ENCODE measurements at places on chromosomes 5 and 9. TPM values are rescaled to one million over a fixed set of nuclear protein-coding genes. Genes with fewer than 3 reads are reported as not detected.

- DNase-seq = peak; percentile 95
Measured at GRCh38 chr9:92634712-92635605, 35.0 kb downstream of the IPPK start.

GRCh38 chr9:121292051-121292450 is 24.1 kb downstream of the GSN start:
- no peak for DNase-seq

- DNase-seq = no peak
Measured at GRCh38 chr9:133256686-133257091, 18.3 kb downstream of the ABO start.

- DNase-seq = peak; percentile 94
Measured at GRCh38 chr5:179801304-179802206, 5.1 kb downstream of the MGAT4B start.

DNA sequence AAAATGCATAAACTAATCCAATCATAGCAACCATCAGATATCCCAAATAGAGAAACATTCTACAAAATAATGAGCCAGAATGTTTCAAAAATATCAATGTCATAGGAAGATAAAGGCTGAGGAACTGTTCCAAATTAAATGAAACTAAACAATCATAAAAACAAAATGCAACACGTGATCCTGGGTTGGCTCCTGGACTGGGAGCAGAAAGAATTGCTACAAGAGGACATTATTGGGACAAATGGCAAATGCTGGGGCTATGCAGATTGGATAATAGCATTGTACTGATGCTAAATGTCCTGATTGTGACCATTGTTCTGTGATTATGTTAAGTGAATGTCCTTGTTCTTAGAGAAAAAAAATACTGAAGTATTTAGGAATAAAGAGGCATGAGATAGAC is 54.2 kb upstream of the AKNA start:
- no peak for DNase-seq

The GFI1B gene
- total RNA-seq = not detected

GRCh38 chr9:22700171-22700570 is 253.5 kb downstream of the DMRTA1 start:
- DNase-seq = no peak

The PCDHA11 gene
- 10.2 TPM for total RNA-seq

GRCh38 chr5:963673-964531 is 44.7 kb upstream of the NKD2 start:
- peak; percentile 32 for DNase-seq

Measured in H7 (cell line).